ENCODE measurements at places on chromosomes 2 and 18.
A peak's percentile ranks its signal among the peaks of the same experiment; 100 is the strongest.

GRCh38 chr18:5667356-5667755 is 123.6 kb upstream of the EPB41L3 start:
- DNase-seq, result no peak

GRCh38 chr2:138356178-138356577 is 145.4 kb upstream of the SPOPL start:
- DNase-seq, result no peak

- DNase-seq, result no peak
Observed at GRCh38 chr2:11998626-11999378, 252.4 kb downstream of the LPIN1 start.

DNA sequence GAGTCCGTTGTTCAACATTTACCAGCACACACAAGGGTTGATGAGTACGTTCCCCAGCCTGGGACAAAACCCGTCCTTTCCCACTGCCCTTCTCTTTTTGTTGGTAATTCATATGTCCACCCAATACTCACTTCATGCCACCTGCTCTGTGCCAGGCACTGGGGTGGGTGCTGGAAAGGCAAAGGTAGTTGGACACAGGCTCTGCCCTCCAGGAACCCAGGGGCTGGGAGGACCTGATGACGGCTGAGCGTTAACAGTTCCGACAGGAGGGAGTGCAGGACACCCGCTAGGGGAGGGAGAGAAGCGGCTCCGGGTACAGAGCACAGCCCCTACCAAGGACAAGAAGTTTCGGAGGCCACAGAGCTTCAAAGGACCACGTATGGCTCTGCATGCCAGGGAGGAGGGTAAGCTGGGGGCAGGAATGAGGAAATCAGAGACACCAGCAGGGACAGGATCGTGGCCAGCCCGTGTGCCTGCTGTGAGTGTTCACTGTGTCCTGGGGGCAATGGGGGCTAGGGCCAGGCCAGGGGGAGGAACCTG is 134.1 kb upstream of the GPC1 start:
- no peak for DNase-seq

GRCh38 chr2:192140236-192140839 is 54.4 kb downstream of the TMEFF2 start:
- DNase-seq, result no peak

DNA sequence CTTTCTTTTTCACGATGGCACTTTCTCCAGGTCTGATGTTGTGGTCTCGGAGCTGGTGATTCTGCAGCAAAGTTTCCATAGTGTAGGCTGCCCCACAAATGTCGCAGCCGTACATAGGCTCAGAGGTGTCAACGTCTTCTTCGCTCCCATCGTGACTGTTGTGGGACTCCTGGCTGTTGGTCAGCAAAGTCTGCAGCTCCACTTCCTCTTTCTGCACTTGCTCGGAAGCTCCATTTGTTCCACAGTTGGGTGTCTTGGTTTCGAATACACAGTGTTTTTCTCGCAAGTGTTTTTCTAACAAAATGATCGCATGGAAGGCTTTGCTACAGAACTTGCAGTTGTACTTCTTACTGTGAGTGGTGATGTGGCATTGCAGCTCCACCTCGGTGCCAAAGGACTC is 126.8 kb downstream of the ZNF521 start:
- no peak for DNase-seq

GRCh38 chr2:139296672-139297209 is 516.6 kb upstream of the NXPH2 start:
- no peak for DNase-seq

DNA sequence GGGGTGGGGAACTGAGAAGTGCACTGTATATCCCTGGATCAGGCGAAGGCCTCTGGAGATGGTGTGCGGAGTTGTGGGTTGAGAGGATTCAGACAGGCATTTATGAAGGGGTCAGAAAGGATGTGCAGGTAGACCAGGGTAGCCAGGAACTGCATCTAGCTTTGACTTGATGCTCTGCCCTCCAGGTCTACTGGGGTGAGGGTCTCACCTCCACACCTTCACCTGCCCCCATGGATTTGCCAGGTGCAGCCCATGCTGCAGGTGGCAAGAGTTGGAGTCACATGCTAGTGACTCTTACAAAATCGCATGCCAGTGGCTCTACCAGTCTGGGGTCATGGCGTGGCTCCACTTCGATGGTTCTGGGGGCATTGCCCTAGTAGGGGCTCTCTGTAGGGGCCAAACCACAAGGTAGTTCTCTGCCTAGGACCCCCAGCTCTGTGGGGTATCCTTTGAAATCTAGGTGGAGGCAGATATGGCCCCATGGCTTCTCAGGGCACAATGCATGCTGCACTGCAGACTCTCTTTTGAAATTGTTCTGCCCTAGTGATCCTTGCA is 18.9 kb upstream of the KCNF1 start:
- no peak for DNase-seq

- DNase-seq, result no peak
Observed at GRCh38 chr2:212961255-212961654, 190.2 kb downstream of the IKZF2 start.

- peak; percentile 75 for DNase-seq
Observed at GRCh38 chr2:68031542-68032160, 31.2 kb downstream of the C1D start.

DNA sequence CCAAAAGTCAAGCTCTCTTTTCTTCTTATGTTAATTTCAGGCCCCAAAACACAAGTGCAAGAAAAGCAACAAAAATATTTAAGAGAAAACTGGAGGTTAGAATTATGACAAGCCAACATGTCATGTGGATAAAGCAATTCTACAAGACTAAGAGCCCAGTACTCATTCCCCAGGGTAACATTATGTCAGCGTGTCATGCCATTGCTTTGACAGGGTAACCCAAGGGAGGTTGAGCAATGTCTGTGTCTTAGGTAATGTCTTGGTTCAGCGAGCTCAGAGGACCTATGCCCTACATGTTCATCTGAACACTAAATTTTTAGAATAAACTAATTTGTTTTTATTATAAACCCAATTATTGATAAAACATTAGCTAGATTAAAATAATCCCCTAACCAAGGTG is 173.2 kb upstream of the ZNF804A start:
- DNase-seq, result no peak

GRCh38 chr2:47751856-47752414 is 31.0 kb upstream of the MSH6 start:
- DNase-seq, result no peak

GRCh38 chr18:55627007-55627406 is 39.0 kb upstream of the TCF4 start:
- no peak for DNase-seq

GRCh38 chr2:33205693-33206434 is 259.1 kb downstream of the LTBP1 start:
- no peak for DNase-seq

GRCh38 chr2:54290356-54291025 is 34.5 kb upstream of the TSPYL6 start:
- DNase-seq, result no peak

DNA sequence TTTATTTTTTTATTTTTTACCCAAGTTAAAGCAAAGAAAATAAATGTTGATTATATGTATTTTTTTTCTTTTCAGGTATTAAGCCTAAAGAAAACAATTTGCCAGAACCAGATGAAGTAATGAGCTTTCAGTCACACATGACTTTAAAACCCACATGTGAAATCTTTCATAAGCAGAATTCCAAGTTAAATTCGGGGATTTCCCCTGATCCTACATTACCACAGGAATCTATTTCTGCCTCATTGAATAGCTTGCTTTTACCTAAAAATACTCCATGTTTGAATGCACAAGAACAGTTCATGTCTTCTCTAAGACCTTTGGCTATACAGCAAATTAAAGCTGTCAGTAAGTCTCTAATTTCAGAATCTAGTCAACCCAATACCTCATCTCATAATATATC is 26.6 kb downstream of the GEN1 start:
- DNase-seq, result no peak

- no peak for DNase-seq
Observed at GRCh38 chr2:43542285-43542933, 53.4 kb downstream of the THADA start.

DNA sequence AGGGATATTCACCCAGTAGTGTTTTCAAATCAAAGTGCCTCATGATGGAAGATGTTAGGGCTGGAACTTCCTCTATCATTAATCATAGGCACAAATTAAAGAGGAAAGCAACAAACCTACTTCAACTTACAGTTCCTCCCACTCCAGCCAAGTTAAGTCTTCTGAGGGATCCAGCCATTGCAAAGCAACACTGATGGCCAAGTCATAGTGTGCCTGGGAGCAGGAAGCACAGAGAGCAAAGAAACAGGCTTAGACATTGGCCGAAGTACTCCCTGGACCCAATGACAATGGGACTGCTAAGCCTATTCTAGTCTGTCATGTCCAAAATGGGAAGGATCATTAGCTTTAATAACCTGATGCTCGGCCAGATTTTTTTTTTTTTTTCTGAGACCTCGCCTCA is 7.0 kb downstream of the C2orf80 start:
- no peak for DNase-seq

GRCh38 chr2:111219285-111219684 is 98.6 kb downstream of the BCL2L11 start:
- no peak for DNase-seq

DNA sequence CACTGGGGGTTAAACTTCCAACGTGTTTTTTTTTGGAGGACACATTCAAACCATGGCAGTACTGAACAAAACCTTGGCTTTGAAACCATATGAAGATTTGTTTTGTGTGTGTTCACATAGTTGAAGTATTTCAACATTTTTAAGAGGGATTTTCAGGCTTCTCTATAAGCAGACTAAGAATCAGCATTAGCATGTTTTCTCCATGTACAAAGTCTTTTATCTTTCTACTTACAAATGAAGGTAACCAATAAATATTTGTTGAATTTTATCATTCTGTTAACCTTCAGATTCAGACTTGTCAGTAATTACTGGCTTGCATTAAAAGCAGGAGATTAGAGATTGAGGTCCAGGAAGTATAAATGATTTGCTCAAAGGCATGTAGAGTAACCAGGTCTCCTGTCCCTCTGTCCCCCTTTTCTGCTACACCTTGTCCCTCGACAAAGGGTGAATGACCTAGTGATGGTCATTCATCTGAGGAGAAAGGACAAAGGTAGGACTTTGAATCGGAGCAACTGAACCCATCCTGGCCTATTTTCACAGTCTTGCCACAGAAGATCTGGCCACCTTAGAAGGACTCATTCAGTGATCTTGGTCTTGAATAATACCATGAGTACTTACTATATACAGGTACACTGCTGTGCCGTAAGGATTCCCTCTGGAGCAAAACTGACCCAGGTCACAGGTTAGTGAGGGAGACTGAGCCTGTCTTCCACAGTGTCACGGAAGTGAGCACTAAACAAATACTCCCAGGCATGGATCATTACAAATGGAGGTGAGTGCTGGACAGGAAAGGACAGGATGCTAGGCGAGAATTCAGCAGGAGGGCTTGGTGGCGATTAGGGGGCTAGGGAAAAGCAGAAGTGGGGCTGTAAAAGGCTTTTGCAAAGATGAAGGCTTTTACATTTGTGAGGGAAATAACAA is 2.2 kb upstream of the MYCN start:
- no peak for DNase-seq

Measured in NCI-H1436 (cell line).